T-helper 2 cell treated with Interferon-gamma antibody and Interleukin-4, amounts not matched to agents 100 ng/mL and 5 ng/mL, for 36 hours (primary cell): ENCODE measurements at places on chromosomes 4 and X. TPM values are rescaled to one million over a fixed set of nuclear protein-coding genes. Genes with fewer than 3 reads are reported as not detected.

Gene TCEAL6
- total RNA-seq: not detected in 2 replicates

Gene ZCCHC4
- 12.7 and 13.2 TPM in 2 replicates for total RNA-seq

Gene RBM46
- not detected in 2 replicates for total RNA-seq

Gene PGRMC1
- total RNA-seq: 31.6 and 32.1 TPM in 2 replicates

Gene SPANXC
- total RNA-seq: not detected in 2 replicates

Gene NUDT6
- total RNA-seq: 8.1 and 9.2 TPM in 2 replicates

Gene DAPP1
- 30.0 and 32.0 TPM in 2 replicates for total RNA-seq

Gene TEC
- 0.73 and 1.1 TPM in 2 replicates for total RNA-seq

Gene TASL
- total RNA-seq: 5.2 and 6.3 TPM in 2 replicates

Gene IDH3G
- 72.7 and 76.4 TPM in 2 replicates for total RNA-seq

Gene TBC1D9
- not detected in 2 replicates for total RNA-seq

Gene KLHL4
- not detected in 2 replicates for total RNA-seq

Gene F8A3
- total RNA-seq: 25.3 and 29.6 TPM in 2 replicates

Gene TMPRSS11B
- not detected in 2 replicates for total RNA-seq

Gene DRP2
- total RNA-seq: 0.82 TPM in 2 replicates

Gene FREM3
- not detected in 2 replicates for total RNA-seq

Gene PPARGC1A
- total RNA-seq: not detected in 2 replicates

Gene HEPH
- 0.18 TPM in 1 of 2 replicates, not detected in the other for total RNA-seq

Gene HSFX4
- 0.20 TPM in 1 of 2 replicates, not detected in the other for total RNA-seq

Gene CXCL13
- total RNA-seq: 0.30 TPM in 1 of 2 replicates, not detected in the other

Gene VCX3B
- not detected in 2 replicates for total RNA-seq

Gene BEX1
- total RNA-seq: 0.23 TPM in 1 of 2 replicates, not detected in the other

Gene FAM47B
- not detected in 2 replicates for total RNA-seq

Gene CFI
- total RNA-seq: 0.09 TPM in 1 of 2 replicates, not detected in the other

Gene NLGN4X
- not detected in 2 replicates for total RNA-seq

Gene USP17L29
- not detected in 2 replicates for total RNA-seq

Gene H2BW2
- not detected in 2 replicates for total RNA-seq
